ENCODE measurements at places on chromosomes 16 and 17.

GRCh38 chr17:4948166-4948930 is at the start of gene PFN1:
PFN1 (minus strand) TSS chr17:4948530; CDS start chr17:4948394, 136 bp downstream.
- DNase-seq: peak; percentile 49

DNA sequence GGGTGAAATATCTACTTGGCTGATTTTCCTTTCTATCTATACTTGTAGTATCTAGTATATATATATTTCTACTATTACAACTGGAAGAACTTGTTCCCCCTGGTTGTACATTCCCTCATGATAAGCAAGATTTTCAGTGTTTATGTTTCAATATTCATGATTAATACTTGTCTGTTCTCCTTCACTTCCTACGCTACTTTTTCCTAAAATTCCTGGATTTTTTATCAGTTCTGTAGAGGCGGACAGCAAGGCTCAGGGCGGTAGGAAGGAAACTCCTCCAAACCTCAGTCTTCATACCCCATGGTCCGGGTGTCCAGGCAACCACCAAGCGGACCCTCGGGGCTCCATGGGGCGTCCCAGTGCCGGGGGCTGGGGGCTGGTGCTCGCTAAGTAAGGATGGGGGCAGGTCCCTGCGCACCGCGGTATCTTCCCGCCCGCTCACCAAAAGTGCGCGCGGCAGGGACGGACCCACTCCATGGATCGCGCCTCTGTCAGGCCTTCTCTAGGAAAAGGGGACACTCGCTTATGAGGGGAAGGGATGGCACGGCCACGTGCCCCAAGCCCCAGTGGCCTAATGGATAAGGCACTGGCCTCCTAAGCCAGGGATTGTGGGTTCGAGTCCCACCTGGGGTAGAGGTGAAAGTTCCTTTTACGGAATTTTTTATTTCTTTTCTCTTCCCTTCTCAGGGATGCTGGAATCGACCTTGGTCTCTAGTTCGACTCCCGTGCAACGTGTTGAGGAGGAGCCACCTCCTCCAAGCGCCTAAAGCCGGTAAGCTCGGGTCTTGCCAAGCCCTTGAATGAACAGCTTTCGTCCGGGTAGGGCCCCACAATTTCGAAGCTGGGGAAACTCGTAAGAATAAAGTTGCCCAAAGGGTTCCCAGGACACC is 13.2 kb downstream of the ATP5PD start:
- peak; percentile 80 for DNase-seq

- no peak for DNase-seq
These were observed 2.0 kb downstream of the LHX1 start for GRCh38 chr17:36939052-36939801.

- DNase-seq: no peak
These were observed 125.8 kb downstream of the CCDC182 start for GRCh38 chr17:57619061-57619937.

DNA sequence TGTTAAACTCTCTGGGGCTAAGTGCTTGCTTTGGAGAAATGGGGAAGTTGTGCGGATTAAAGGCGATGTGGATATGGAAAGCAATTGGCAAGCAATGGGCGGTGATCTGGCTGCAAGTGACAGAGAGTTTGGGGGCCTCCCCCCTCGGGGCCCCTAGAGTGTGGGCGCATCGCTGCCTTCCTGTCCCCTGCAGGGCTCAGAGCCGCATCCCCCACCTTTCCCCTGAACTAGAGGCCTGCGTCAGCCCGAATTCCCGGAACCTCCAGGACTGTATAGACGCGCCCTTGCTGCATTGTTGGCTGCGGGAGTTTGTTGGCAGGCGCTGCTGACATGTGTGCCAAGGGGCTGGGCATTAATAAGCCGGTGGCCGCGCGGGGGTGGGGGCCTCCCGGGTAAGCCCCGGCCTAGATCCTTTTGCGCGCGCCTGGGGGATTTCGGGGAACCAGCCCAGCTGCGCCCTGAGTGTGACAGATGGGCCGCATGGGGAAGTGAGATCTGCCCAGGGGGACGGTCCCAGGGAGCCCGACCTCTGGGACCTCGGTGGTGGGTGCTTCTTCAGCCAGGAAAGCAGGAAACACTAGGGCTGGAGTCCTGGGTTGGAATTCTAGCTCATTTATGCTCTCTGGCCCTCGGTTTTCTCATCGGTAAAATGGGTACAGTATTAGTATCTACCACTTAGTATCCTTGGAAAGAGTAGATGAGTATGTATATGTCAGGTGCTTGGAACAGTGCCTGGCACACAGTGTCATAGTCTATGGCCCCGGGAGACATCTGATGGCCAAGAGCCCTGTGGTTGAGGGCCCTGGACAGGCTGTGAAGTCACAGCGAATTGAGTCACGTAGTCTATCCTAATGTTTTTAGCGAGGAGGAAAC is 1.0 kb downstream of the EEF2K start:
- DNase-seq: no peak

- DNase-seq: no peak
These were observed 903.9 kb downstream of the CDH11 start for GRCh38 chr16:64217789-64218535.

- DNase-seq: peak; percentile 20
These were observed 300.6 kb downstream of the SEC14L1 start for GRCh38 chr17:77441130-77441920.

DNA sequence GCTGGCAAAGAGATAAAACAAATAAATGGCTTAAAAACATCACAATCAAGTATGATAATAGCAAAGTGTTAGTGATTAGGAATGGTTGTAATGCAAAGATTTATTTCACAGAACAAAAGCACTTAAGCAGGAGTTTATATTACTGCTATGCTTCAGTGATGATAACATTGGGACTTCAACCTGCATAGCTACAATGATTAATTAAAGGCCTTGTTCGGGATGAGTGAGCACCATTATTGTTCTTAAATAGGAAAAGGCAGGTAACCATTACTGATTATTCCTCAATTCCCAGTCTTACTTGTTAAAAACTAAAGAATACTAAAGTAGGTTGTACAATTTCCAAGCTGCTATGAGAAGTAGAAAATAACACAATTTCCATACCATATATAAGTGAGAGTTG is 1247.5 kb upstream of the CDH8 start:
- DNase-seq: no peak

DNA sequence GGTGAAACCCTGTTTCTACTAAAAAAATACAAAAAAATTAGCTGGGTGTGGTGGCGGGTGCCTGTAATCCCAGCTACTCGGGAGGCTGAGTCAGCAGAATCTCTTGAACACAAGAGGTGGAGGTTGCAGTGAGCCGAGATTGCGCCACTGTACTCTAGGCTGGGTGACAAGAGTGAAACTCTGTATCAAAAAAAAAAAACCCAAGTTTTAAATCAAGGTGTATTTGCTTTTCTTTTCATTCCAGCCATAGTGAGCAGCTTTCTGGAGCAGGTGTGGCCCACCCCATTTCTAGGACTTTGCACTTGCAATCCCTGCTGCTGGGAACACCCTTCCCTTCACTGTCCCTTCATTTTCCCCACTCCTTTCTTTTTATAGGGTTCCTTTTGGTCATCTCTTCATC is 28.8 kb downstream of the TMEM238L start:
- no peak for DNase-seq

- DNase-seq: no peak
These were observed 15.0 kb upstream of the CBX8 start for GRCh38 chr17:79811868-79812352.

DNA sequence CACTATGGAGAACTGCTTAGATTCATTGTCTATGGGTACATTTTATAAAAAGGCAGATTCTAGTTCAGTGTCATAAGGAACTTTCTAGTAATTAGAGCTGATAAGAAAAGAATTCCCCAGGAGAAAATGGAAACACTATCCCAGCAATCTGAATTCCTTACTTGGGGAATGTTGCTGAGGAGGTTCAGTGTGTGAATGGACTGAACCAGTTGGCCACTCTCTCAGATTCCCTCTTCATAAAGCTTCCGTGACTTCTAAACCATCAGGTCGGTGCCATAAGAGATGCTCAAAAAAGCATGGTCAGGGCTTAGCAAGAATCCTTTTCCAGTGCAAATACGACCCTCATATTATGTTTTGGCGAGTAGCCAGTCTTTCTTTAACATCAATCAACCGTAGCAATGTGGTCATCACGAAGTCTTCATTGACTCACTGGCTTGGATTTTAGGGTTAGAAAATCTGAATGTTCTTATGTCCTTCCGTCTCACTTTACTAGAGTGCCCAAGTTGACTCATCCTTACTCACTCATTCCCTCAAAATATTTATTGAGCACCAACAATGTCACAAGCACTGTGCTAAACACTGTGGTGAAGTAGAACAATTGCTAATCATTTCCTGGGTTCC is 102.7 kb upstream of the HLF start:
- DNase-seq: no peak

DNA sequence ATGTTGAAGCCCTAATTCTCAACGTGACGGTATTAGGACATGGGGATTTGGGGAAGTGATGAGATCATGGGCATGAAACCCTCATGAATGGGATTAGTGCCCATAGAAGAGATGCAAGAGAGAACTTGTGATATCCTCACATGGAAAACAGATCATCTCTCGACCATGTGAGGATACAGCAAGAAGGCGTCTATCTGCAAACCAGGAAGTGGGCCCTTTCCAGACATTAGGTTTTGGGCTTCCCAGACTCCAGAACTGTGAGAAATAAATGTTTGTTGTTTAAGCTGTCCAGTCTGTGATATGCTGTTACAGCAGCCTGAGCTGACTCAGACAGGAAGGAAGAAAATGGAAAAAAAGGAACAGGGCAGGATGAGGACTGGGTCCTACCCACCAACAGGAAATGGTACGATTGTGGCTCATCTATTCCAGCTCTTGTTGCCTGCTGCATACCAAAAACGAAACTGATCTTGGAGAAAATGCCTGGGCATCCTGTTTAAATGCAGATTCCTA is 21.9 kb upstream of the SSTR2 start:
- no peak for DNase-seq

DNA sequence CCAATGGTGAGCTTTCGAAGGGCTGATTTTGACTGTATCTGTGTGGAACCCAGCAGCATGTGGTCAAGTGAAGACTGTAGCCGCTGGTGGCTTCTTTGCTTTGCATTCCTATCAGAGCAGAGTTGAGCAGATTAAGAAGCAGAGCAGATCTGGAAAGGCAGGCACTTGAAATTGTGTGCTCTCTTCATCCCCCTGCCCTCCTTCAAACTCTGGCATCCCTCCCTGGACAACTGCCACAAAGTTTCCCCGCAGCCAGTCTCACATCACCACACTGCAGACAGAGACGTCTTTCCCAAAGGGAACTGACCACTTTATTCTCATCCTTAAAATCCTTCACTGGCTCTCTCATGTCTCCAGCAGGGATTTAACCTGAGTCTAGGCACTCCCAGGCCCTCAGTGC is 237.1 kb upstream of the DYNLRB2 start:
- DNase-seq: no peak

- no peak for DNase-seq
These were observed 61.4 kb upstream of the TBX2 start for GRCh38 chr17:61338000-61338798.

- no peak for DNase-seq
These were observed 17.3 kb downstream of the KANSL1 start for GRCh38 chr17:46175891-46176290.

DNA sequence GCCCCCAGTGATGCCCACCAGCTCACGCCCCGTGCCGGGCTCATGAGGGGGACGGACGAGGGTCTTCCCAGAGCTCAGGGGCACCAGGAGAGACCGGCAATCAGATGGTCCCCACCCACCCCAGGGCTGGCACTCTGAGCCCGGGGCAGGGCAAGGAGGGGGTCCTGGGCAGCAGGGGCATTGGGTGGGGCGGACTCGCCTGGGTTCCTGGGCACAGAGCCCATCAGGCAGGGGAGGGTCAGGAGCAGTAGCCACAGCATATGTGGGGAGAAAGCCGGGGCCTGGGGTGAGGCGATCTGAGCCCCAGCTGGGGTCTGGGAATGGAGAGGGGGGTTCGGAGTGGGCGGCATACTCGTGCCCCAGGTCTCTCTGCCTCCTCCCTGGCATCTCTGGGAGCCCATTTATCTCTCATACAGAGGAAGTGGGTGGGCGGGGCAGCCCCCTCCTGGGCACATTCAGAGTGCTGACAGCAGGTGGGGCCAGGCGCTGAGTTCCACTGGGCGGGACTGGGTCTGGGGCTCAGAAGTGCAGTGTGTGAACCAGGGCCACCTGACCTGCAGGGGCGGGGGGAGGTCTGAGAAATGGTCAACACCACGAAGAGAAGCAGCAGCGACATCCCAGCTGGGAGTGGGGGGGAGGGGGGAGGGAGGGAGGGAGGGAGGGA is 20.5 kb upstream of the UBE2I start:
- no peak for DNase-seq

GRCh38 chr17:1264196-1264595 is 6.0 kb upstream of the BHLHA9 start:
- no peak for DNase-seq

- DNase-seq: no peak
These were observed 46.7 kb downstream of the FOXL1 start for GRCh38 chr16:86625029-86625428.

GRCh38 chr17:57146273-57146672 is 61.2 kb downstream of the AKAP1 start:
- DNase-seq: no peak
